ENCODE measurements at places on chromosomes 2 and 18.

DNA sequence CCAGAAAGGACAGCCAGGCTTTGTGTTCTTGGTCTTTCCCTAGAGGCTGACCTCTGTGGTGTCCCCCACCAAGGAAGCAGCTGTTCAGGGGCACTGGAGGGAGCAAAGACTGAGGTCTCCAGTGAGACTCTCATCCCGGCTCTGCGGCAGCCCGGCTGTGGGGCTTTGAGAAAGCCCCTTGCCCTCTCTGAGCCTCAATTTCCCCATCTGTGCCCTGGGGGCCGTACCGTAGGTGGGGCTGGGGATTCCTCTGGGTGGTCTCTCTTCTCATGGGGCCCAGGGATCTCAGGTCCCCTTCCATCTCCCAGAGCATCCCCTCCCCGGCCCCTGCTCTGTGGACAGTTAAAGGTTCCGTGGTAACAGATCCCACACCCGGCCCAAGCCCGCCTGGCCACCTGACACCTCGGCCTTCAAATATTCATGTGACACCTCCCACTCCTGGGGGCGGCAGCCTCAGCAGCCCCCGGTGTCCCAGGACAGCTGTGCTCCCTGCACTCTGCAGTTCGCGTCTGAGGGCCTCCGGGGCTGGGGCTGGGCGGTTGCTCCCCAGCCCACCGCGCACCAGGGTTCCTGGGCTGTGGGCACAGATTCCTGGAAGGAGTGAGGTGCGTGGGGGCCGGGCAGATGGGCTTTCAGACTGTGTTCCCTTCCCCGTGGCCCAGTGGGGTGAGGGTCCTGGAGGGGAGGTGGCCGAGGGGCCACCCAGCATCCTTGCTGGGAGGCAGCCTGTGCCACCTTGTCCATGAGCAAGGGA, 15.1 kb upstream of the KLHL30 start:
- DNase-seq: no peak

DNA sequence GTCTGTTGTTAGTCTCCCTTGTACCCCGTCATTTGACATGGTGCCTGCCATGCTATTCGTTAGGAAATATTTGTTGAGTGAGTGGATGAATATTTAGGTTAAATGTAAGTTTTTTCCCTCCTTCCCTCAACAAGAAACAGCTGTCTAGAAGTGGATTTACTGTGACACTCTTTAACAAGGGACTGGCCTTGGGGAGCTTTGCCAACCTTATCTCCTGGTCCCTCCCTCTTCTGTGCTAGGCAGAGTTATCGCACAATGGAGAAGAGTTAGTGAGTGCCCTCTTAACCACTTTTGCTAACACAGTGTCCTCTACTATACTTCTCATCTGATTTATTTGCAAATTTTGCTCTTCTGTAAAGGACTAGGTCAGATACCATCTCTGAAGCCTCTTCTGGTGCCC, 61.2 kb downstream of the DIS3L2 start:
- DNase-seq: no peak

DNA sequence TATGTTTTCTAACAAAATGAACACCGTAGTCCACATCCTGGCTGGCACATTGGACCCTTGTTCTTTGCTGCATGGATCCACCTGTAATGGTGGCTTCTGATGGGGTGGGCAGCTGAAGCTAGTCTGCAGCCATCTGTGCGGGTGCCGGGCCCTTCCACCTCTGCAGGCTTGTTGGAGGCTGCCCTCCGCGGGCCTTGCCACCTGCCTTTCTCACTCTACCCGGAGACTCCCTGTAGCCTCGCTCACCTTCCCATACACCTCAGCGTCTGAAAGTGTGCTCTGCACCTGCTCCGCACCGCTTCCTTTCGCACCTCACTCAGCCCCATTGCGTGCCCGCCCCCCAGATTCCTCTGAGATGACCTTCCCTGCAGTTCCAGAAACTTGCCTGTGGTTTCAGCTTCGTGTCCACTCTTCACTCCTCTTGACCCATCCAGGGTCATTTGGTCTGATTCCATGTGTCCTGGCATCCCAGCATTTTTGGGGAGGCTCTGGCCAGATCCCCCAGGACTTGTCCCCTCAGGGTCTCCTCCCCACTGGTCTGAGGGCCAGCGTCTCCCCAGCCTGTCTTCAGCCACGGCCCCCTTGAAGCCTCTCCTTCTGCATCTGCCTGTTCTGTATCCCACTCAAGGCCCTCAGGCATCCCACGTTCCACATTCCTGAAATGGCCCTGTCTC, 18.2 kb downstream of the ATG4B start:
- DNase-seq: no peak

GRCh38 chr18:77079954-77080682, 52.5 kb downstream of the MBP start:
- peak; percentile 39 for DNase-seq

DNA sequence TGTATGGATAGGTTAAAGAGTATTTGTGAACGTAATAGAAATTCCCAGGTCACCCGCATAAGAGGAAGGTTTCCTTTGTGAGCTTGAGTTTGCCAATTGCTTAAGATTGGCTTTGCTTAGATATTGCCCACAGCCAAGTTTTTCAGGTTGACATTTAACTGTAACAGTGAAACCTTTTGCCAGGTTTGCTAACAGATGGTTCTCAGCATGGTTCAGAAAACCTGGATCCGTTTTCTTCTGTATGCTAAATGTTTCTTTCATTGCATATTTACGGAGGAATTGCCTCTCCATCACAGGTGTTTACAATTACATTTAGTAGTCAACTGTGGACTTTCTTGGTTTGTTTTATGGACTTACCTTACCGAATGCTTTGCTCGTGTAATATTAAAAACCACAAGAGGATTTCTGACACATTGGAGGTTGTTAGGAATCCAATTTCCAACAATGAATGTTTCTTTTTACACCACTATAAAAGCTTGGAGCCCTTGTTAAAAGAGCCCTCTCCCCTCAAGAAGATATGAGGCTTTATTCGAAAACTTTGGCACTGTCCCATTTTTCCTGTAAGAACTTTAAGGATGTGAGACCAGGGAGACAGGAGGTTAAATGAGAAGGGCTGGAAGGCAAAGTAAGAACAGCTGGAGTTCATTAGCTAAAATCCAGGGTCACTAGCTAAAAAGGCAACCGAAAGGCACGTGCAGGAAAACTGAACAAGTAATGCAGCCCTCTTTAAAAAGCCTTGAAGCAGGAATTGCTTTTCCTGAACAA, 7.8 kb downstream of the CDK15 start:
- no peak for DNase-seq

DNA sequence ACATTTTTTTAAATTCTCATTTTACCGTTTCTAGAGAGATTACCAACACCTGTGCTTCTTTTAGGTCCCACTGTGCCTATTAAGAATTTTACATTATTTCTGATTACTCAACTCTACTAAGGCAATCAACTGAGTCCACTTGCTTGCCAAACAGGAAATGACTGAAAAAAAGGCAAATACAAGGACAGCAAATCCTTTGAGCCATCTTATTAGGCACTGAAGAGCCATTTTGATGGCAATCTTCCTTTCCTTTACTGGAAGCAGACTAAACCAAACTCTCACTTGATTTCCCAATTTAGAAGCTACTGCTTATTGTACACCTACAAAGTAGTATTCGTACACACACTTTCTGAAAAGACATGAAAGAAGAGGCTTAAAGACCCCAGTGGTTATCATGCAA, 121.4 kb upstream of the COL3A1 start:
- no peak for DNase-seq

GRCh38 chr2:119684518-119684917, 5.5 kb downstream of the TMEM177 start:
- DNase-seq: no peak

GRCh38 chr18:62763101-62763521, 47.8 kb downstream of the PHLPP1 start:
- DNase-seq: no peak

DNA sequence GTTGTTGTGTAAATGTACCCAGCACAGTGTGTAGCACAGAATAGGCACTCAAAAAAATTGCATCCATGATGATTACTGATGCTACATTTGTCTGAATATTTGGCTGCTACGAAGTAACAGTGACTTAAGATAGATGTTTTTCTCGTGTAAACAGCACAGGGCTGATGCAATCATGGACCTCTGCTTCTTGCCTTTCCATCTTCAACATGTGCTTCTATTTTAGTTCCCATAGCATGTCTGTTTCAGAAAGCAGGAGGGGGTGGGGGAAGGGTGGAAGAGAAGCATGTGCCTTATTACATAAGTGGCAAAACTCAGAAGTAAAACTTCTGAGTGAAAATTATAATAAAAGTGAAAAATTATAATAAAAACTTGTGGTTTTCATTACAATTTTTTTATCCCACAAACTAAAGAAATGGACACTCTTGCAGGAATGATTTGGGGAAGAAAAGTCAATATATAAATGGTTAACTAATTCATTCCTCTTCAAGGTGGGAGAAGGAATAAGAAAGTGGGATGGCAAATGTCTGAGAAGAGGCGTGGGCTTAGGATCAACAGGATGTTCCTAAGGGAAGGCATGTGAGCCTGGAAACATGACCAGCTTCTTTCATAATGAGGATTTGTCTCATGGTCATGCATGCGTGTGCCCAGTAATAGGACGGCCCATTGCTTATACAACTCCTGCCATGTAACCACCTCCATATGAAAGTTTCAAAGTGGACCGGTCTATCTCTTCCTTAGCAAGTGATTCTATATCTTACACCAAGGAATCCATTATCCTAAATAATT, 27.2 kb downstream of the CCBE1 start:
- no peak for DNase-seq
